NAMALWA (cell line): ENCODE measurements at places on chromosomes 4 and X.
A peak's percentile ranks its signal among the peaks of the same experiment; 100 is the strongest.

GRCh38 chr4:31557437-31557836 is 837.3 kb downstream of the PCDH7 start:
- no peak for DNase-seq

- no peak for DNase-seq
Observed at GRCh38 chrX:103253608-103254007, 1.3 kb downstream of the TCEAL8 start.

DNA sequence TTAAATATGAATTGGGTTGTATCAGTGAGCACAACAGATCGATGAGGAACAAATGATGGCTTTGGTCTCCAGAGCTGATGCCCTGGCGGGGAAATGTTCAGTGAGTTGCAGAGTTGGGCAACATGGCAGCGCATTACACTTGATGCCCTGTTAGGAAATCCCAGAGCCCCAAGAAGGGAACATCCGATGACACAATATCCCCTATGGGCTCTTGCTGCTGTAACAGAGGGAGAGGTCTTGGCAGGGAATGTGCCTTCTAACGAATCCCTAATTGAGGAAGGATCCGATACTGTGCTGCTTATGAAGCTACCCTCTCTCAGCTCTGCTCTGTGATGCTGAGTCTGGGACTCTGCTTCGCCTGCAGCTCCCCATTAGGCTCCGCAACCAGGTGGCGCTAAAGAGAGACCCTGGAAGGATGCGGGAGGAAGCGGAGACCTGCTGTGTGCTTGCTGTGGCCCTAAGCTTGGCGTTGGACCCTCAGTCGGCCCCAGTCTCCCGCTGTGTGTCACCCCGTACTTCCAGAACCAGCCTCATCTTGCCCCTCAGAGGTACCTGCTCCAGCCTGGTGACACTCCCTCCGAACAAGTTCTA is 38.9 kb downstream of the PDHA1 start:
- DNase-seq: peak; percentile 69

DNA sequence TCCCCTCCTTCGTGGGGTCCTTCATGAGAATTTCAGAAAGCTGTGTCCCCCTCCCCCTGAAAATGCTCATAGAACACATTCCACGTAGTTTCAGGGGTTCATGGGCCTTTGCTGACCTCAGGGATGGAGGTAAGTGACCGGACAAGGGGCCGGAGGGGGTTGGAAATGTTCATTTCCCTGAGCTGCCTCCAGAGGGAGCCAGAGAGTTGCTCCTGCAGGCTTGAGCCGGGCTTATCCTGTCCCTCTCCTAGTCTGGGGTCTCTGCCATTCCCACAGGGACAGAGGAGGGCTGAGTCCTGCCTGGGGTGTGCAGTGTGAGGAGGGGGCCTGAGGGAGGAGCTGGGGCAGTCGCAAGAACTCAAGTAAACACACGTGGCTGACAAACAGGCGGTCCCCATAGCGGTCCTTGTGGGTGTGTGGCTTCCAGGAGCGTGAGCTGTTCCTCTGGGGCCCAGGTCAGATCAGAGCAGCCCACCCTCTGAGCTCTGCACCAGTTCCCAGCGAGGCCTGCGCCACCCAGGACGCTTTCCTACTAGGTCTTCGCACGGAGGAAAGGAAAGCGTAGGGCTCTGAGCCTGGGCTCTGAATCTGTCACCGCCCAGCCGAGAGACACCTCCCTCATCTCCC is 62.5 kb downstream of the WFS1 start:
- peak; percentile 39 for DNase-seq

- DNase-seq: peak; percentile 65
Observed at GRCh38 chr4:43560047-43560446, 667.5 kb downstream of the GRXCR1 start.

DNA sequence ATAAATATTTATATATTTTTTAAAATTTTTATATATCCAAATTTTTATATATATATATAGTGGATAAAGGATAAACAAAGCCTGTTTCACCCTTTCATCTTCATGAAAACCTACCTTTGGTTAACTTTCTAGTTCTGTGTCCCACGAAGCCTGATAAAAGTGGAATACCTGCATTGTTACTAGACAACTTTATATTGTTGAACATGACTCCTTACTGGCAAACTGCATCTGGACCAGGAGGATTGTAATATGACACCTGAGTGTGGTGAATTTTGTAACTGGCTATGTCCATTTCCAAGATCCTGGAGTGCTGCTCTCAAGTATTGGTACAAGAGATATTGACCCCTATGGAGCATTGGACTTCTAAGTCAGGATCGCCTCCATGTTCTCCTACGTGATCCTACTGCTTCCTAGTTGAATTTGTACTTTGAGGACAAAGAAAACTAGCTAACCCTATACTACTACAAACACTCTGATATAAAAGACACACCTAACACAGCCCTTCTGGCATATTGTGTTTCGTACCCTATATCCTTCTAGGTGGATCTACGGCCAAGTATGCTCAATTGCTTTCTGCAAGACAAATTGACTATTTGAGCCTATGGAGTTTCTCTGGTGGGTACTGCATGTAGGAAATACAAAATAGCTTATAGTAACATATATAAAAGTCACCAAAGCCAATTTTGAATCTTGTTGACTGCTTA is 61.3 kb upstream of the PRRG1 start:
- DNase-seq: no peak

- no peak for DNase-seq
Observed at GRCh38 chr4:26212528-26212927, 108.3 kb upstream of the RBPJ start.

- peak; percentile 39 for DNase-seq
Observed at GRCh38 chr4:129526812-129527211, 430.9 kb downstream of the C4orf33 start.

DNA sequence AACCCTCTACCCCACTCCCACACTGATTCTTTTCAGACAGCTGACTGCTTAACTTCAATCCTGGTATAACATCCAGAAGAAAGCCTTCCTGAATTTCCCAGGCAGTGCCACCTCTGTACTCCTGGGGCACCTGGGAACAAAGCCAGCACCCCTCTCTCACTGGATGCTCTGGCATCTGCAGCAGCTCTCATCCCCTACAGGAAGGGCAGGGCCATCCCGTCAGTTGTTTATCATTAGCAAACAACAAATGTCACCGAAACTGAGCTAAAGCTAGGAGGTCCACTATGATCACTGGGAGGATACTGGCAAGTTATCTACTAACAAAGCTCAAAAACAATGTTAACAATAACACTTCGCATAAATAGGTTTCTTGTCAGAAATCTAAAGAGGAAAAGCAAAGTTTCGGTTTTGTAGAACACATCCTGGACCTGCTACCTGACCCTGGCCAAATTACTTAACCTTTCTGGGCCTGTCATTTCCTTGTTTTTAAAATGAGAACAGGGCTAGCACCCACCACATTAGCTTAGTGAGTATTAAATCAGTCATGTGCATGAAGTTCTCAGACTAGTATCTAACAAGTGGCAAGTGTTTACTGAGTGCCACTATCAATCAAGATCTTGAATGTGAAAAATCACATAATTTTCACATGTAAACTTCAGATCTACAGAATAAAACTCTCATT is 86.6 kb downstream of the NR3C2 start:
- DNase-seq: no peak

DNA sequence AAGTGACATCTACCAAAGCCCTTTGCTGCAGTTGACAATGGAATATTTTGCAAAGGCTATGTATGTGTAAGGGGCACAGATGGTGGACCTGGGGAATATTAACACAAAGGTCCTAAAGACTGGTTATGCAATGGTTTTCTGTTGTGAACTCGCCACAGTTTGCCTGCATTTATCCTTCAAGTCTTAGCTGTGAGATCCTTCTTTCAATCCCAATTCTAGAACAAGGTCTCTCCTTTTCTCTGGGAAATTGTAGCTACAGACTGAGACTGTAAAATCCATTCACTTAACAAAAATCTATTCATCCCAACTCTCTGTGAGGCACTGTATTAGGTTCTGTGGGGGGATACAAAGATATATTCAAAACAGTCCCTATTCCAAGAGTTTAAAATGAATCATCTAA is 250.4 kb downstream of the GPM6A start:
- no peak for DNase-seq

DNA sequence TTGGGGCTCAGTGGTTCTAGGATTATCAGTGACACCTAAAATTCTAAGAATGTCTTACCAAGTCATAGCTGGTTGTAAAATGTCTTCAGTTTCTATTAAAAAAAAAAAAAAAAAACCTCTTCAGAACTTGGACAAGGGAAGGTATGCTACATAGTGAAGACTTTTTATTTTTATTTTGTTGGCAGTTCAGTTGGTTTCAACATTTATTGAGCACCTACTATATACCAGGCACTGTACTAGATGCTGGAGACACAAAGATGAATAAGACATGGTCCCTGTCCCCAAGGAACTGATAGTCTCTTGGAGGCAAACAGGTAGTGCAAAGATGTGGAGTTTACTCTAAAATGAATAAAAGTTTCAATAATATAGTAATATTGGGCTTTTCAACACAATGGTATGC is 8.9 kb upstream of the BBS7 start:
- DNase-seq: no peak

DNA sequence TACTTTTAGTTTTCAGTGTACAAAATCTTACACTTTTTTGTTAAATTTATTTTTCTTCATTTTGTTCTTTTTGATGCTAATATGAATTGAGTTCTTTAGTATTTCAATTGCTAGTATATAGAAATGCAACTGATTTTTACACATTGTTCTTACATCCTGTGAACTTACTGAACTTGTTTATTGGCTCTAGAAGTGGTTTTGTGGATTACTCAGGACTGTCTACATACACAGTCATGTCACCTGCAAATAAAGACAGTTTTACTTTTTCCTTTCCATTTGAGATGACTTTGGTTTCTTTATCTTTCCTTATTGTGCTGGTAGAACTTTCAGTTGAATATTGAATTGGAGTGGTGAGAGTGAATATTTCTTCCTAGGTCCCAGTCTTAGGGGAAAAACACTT is 40.8 kb upstream of the ANXA10 start:
- no peak for DNase-seq

DNA sequence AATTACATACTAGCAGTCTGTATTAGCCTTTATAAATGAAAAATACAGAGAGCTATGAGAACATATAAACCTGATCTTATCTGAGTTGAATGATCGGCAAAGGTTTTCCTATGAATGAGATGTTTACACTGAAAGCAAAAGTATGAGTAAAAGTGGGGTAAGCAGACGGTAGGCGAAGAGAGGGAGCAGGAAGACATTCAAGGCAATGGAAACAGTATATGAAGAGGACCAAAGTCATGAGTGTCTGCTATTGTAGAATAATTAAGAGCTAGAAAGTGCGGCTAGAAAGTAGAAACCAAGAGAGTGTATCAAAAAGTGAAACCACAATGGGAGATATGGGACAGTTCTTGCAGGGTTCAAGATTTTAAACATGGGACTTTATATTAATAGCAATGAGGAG is 67.0 kb upstream of the TMLHE start:
- DNase-seq: no peak

DNA sequence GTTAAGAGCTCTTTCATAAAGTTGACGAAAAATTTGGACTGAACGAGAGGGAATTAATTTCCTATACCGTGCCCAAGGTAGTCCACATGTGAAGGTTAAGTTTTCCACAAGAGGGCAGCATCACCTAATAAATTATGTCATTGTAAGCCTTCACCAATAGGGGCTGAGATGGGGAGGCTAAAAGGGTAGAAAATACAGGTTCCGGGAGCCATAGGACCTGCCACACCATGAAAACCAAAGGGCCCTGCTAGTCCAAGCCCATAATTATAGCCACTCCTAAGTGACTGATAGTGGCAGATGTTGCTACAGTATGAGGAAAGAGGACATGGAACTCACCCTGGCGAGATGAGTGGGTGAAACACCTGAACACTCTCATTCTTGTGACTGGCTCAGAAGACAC is 122.2 kb downstream of the SHROOM4 start:
- peak; percentile 72 for DNase-seq

DNA sequence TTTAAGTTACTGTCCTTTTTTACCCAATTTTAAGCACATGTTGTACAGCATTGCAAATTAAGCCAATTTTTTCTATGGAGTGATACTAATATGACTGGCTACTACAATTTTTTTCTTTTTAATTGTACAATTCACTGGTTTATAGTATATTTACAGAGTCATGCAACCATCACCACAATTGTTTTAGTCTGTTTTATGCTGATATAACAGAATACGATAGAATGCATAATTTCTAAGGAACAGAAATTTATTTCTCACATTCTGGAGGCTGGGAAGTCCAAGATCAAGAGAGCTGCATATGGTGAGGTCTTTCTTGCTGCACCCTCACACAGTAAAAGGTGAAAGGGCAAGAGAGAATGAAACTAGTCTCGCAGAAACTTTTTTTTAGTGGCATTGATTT is 125.3 kb downstream of the GLUD2 start:
- no peak for DNase-seq

DNA sequence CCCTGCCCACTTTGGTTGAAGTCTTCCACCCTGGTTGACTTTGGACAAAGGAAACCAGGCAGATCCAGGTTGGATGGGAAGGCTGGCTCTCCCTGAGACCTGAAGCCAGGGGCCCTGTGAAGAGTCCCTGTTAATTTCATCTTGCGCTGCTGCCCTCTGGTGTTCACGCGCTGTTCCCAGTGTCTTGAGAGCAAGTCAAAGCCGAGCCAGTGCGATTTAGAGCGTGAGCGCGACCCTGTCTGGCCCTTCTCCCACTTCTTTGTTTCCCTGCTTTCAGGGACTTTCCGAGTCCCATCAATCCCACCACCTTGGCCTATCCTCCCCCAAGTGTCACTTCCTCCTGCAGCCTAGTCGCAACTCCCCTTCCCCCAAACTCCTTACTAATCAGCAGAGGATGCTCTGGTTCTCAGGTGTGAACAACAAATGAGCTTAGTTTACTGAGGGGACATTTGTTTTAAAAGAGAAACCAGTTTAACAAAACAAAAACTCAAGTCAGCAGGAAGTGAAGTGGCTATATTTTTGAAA is 25.8 kb upstream of the CHRNA9 start:
- DNase-seq: peak; percentile 92

DNA sequence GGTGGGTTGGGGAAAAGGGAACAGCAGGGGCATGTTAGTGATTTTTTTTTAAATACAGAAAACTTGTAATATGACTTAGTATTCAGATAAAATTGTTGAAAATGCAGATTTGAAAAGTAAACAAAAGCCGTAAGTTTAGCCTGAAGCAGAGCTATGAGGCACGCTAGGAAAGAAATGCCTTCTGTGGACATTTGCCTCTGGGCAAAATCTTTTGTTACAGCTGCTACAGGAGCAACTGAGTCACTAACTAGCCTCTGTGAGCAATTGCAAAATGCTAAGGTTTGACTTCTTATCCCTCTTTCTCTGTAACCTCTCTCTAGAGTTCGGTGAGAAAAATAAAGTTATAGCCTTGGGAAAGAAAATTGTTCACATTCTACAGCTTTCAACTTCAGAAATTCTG is 350.0 kb downstream of the SLC7A11 start:
- DNase-seq: no peak

- no peak for DNase-seq
Observed at GRCh38 chr4:104457308-104457981, 37.2 kb downstream of the CXXC4 start.

GRCh38 chr4:67083496-67083895 is 461.8 kb downstream of the CENPC start:
- DNase-seq: no peak
